CD4-positive, alpha-beta T cell treated with Interleukin-2 at 100 ng/mL for 4 hours (primary cell): ENCODE measurements at places on chromosomes 7 and 10.

GRCh38 chr10:47370878-47371277 lies 13.2 kb downstream of the ZNF488 start:
- DNase-seq: no peak

DNA sequence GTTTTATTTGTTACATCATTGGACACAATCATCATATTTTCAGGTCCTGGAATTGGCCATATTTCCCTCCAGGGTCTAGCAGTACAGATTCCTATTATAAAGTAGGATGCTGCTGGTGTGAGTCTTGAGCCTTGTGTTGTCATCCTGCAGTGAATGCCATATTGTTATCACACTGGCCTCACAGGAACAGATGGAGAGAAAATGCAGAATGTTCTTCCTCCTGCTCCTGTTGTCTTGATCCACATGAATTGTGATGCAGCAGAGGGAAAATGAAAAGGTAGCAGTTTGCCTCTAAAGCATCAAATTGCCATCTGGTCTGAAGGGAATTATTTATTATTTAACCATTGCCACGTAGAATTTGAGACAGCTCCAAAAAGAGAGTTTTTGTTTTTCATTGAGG lies 248.6 kb downstream of the GPAM start:
- DNase-seq: no peak

GRCh38 chr7:21616796-21617436 lies 74.1 kb downstream of the DNAH11 start:
- no peak for DNase-seq

DNA sequence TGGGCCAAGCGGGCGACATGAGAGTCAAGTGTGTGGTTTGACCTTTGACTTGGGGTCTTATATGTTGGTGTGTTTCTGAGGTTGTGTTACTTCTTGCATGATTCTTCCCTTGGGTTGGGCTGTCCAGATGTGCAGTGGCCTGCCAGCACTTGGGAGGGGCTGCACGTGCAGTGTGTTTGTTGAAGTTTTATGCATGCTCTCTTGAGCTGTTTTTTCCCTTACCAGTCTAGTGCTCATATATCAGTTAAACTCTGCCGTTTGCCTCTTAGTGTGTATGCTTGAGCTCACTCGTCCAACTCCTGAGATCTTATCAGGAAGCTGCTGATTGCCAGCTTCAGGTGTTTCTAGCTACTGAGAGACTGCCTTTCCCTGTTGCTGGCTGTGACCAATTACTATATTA lies 23.1 kb downstream of the SP4 start:
- no peak for DNase-seq

GRCh38 chr10:58885686-58886345 lies 290.6 kb upstream of the PHYHIPL start:
- DNase-seq: no peak

DNA sequence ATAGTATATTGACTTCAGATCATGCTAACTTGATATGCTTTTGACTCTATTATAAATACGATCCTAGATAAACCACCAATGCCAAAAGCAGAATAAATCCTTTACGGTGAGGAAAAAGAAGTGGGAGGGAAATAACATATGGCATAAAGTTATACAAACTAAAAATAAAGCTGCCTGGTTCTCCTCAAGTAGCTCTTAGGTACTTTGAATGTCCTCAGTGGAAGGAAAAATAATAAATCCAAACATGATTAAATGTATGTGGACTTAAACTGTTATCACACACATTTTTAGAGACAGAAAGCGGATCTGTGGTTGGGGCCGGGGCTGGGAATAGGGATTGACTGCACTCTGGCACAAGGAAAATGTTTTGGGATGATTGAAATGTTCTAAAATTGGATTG lies 23.6 kb downstream of the EEPD1 start:
- no peak for DNase-seq

DNA sequence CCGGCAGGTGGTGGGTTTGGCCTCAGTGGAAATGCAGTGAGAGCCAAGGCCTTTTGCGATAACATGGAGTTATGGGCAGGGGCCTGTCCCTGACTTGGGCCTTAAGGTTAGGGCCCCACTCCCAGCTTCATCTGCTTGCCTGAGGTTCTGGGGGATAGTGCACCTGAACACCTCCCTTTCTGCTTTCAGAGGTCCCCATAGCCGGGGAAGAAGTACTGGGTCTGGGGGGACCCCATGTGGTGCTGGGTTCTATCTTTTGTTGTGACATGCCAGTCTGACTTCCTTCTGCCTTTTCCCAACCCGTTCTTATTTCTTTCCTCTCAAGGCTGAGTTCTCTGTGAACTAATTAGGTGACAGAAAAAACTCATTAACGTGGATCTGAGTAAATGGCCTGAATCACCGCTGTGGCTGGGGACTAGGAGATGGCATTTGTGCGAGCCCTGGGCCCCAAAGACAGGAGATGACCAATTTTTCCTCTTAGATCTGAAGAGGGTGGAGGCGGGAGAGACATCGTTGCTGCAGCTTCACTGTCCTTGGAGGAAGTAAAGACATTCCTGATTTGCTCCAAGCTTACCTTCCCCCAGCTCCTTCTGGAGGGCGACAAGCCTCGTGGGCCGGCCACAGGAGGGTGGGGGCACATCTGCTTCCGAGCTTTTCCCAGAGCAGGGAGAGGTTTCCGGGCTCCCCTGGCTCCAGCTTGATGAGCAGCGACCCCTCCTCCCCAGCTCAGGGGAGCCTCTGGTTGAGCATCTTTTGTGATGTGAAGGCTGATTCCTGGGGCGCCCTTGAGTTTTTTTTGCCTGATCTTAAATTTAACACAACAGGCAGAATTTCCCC lies 2.0 kb downstream of the AGAP3 start:
- DNase-seq: no peak

DNA sequence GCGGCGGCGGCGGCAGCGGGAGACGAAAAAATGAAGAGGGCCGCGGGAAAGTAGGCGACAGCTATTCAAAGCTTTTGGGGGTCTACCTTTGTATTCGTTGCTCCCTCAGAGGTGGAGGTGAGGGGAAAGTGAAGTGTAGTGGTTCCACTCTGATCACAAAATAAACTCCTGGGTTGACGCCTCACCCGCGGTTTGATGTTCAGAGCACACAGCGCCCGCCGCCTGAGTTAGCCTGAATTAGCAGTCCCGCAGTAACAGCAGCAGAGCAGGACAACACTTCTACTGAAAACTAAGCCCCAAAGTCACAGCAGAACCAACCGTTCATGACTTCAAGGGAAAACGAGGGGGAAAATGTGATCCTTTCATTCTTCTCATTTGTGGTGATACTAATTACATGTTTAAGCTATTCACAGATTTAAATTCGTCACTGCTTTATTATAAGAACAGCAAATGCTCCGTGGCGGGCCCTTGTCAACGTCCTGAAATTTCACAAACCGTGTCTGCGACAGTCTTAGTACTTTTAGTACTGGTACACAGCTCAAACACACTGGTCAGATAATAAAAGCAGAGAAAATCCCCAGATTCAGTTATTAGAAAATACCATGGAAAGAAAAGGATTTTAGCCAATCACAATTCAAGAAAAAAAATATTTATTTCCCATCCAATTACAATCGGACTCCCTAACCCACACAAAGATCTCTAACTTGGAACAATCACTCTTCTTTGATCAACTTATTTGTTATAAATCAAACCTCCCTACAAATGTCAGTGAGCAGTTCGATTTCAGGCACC lies 563 bp upstream of the JMJD1C start:
- DNase-seq: peak; percentile 43

GRCh38 chr10:87740254-87740655 lies 77.8 kb downstream of the ATAD1 start:
- DNase-seq: no peak
